ENCODE measurements at places on chromosomes 4 and X. TPM values are rescaled to one million over a fixed set of nuclear protein-coding genes. Genes with fewer than 3 reads are reported as not detected.

The ARAP2 gene
- 25.4 TPM for total RNA-seq

The APBB2 gene
- 41.1 TPM for total RNA-seq

The HHIP gene
- 0.29 TPM for total RNA-seq

The HSFX4 gene
- total RNA-seq = not detected

The GRIA2 gene
- total RNA-seq = not detected

The TAF7L gene
- total RNA-seq = not detected

The F8A2 gene
- total RNA-seq = not detected

The FAM149A gene
- total RNA-seq = 40.2 TPM

The UGT2B11 gene
- total RNA-seq = not detected

The SRPK3 gene
- not detected for total RNA-seq

The GDPD2 gene
- total RNA-seq = not detected

GRCh38 chr4:47525154-47525819, 40.2 kb downstream of the ATP10D start:
- no peak for DNase-seq

GRCh38 chr4:51840781-51841180, 2.2 kb upstream of the DCUN1D4 start:
- DNase-seq = no peak

DNA sequence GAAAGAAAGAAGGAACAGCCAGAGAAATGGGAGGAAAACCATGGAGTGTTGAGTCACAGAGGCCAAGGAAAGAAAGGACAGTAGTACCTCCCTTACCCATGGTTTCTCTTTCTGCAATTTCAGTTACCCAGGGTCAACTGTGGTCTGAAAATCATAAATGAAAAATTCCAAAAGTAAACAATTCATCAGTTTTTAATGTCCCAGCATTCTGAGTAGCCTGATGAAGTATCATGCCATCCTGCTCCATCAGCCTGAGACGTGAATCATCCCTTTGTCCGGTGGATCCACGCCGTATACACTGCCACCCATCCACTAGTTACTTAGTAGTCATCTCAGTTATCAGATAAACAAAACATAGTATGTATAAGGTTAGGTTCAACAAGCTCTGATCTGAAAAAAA, 114.2 kb downstream of the COMMD8 start:
- DNase-seq = no peak

- no peak for DNase-seq
Measured at GRCh38 chr4:19256823-19257222, 994.9 kb upstream of the SLIT2 start.

DNA sequence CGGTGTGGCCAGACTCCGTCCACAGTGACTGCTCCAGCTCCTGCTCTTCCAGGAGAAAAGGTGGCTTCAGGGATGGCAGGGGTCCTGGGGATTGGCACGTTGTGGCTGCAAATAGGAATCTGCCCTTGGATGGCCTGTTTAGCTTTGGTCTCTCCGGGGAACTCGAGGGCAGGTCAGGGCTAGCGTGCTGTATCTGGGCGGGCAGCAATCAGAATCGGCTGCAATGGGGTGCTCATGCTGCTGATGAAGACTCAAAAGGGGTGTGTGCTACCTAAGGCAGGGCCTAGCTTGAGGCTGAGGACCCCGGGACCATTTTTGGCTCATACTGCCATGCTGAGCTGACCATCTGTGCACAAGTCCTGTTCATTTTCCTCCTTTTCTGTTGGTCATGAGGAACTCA, 51.3 kb downstream of the RGS12 start:
- no peak for DNase-seq

GRCh38 chrX:155745792-155746191, 133.0 kb upstream of the TMLHE start:
- DNase-seq = peak; percentile 85

GRCh38 chrX:72714478-72714916, 391 bp upstream of the PHKA1 start:
- DNase-seq = peak; percentile 77

GRCh38 chr4:102825261-102826091, 1.9 kb downstream of the UBE2D3 start:
- peak; percentile 84 for DNase-seq

- peak; percentile 36 for DNase-seq
Measured at GRCh38 chr4:6875431-6875831, 34.2 kb upstream of the TBC1D14 start.

- DNase-seq = no peak
Measured at GRCh38 chr4:56863441-56864139, 42.1 kb upstream of the SPINK2 start.

DNA sequence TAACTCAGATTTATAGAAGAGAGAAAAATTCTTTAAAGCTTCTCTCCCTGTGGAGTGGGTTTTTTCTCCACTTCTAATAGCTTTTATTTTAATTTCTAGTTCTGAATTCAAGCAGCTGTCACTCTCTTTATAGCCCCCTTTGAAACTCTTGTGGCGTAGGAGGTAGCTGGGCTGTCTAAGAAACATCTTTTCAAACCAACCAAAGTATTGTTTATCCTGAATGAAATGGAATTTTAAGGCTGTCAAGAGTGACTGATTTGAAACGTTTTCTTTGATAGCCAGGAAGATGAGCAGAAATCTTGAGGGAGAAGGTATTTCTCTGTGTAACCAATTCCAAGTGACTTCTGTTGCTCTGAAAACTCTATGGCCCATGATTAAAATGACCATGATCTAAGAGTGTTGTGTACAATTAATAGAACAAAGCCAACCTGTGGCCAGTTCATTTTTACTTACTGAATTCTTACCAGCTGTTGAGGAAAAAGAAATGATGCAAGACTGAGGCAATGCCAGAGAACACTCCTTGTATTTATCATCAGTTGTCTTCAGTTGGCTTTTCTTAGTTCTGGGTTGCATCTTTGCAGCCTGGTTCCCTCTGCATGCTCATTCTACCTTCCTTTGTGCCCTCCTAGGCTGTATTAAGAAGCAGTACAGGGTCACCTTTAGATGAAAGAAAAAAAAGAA, 298.4 kb downstream of the ARHGAP10 start:
- no peak for DNase-seq

DNA sequence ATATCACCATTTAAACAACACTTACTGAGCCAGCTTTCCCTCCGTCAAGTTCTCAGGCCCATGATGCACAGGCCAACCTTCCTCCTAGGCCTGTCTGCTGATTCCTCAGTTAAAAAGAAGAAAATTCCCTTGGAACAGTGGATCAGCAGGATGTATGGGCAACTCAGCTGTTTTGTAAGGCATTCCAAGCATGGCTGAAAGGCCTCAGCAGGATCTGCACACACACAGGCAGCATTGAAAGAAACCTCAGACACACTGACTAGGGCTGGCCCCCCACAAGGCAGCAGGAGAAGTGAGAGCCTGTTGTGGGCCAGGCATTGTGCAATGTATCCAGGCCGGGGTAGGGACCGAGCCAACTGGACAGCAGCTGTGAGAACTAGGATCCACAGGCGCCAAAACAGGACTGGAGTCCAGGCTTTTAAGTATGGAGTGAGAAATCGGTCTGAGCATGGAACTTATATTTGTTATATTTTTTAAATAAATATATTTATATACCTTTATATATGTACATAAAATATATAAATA, 171.4 kb downstream of the NWD2 start:
- no peak for DNase-seq

DNA sequence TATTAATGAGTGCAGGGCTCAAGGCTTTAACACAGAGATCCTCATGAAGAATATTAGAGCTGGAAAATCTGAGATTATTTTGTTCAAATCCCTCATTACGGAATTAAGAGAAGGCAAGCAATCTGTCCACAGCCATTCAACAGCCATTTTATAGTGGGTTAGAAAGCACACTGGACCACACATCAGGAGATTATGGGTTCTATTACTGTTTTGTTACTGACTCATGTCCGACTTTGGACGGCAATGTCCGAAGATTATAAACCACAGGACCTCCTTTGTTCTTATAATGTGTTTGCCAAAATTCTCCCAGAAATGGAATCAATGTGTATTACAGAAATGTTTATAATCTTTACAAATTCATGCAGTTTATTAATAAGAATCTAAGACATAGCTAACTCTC, 8.1 kb downstream of the LAMTOR3 start:
- DNase-seq = no peak

- no peak for DNase-seq
Measured at GRCh38 chrX:79170476-79171035, 26.1 kb downstream of the GPR174 start.

GRCh38 chrX:53447441-53447840, 13.3 kb upstream of the HSD17B10 start:
- no peak for DNase-seq

GRCh38 chrX:130772105-130772775, 130.8 kb downstream of the ENOX2 start:
- DNase-seq = no peak

GRCh38 chr4:15077969-15078368, 75.7 kb downstream of the CPEB2 start:
- DNase-seq = no peak

GRCh38 chrX:49166914-49167739, 4.6 kb downstream of the MAGIX start:
- DNase-seq = peak; percentile 85

- DNase-seq = no peak
Measured at GRCh38 chr4:88645994-88646393, 51.6 kb downstream of the NAP1L5 start.

- no peak for DNase-seq
Measured at GRCh38 chr4:112140536-112140935, 4.7 kb upstream of the FAM241A start.

GRCh38 chr4:19214591-19215186, 1037.0 kb upstream of the SLIT2 start:
- no peak for DNase-seq

DNA sequence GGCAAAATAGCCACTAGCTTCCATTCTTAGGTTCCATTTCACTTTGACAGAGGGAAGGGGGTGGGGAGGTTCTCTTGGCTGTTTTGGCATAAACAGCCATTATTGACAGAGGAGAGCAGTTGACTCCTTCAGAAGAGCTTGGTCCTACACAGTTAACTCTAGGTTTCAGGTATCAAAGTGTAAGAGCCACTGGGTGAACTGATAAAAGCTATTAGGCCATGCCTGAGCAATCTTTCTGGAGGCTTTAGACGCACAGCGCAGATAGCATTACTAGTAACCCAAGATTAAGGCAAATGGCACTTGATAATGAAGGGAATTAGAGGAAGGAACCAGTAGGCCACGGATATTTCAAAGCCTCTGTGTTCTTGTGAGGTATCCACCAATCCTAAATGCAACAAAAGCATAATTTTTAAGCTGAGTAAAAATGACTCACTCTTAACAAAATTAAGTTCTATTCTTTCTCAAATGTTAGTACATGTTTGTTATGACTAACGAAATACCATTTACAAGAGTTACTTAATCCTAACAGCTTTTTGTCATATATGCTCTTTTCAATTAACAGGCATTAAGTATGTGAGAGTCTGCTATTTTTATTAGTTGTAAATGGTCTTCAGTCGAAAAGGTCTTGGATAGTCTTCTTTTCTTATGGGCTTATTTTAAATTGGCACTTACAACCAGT, 53.6 kb downstream of the SLC7A11 start:
- no peak for DNase-seq

All from stomach (tissue), 19 donors.